ENCODE measurements at places on chromosomes 3 and 15.

DNA sequence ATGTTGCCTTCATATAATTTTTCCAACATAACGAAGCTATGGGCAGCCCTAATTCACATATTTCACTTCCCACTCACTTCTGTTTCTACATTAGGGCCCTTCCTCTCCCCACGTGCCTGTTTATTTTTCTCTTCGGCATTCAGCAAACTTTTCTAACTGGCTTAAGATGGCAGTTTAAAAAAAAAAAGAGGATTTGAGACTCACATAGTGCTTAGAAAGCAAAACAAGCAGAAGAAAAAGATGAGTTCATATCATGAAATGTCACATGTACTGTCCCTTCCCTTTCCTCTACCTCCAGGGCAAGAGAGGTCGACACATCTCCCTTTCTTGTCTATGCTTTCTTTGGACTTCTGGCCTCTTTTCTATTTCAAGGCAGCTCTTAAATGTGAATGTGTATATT lies 30.6 kb downstream of the SLC49A4 start:
- no peak for DNase-seq

DNA sequence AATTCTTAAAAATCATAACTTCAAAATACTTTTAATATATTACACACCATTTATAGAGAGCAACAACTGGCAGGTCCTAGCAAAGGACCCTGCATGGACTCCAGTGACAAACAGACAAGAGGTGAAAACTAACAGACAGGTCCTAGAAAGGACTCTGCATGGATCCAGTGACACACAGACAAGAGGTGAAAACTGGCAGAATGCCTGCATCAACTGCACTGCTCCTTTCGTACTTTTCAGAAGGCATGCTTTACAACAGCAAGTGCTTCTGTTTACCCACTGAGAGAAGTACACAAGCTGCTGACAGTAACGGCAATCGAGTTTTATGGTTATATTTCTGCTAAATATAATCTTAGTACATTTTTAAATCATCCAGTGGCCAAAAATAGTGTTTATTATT lies 24.3 kb upstream of the GP5 start:
- DNase-seq, result no peak

DNA sequence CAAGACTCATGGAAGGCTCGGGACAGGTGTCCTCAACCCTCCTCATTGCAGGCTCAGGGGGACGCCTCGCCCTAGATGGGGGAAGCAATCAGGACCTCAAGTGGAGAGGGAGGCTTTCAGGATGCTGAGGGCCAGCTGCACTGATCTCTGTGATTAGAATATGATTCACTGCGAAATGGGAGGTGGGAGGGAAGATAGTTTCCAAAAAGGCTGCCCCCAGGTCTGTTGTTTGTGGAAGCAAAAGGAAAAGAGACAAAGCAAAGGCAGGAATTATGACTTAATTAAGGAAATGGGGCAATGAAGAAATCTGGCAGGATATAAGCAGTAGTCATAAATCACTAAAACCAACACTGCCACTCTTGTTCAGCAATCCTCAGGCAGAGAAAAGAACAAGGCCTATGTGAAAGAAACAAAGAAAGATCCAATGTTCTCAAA lies 85.6 kb upstream of the ABHD17C start:
- DNase-seq, result no peak

DNA sequence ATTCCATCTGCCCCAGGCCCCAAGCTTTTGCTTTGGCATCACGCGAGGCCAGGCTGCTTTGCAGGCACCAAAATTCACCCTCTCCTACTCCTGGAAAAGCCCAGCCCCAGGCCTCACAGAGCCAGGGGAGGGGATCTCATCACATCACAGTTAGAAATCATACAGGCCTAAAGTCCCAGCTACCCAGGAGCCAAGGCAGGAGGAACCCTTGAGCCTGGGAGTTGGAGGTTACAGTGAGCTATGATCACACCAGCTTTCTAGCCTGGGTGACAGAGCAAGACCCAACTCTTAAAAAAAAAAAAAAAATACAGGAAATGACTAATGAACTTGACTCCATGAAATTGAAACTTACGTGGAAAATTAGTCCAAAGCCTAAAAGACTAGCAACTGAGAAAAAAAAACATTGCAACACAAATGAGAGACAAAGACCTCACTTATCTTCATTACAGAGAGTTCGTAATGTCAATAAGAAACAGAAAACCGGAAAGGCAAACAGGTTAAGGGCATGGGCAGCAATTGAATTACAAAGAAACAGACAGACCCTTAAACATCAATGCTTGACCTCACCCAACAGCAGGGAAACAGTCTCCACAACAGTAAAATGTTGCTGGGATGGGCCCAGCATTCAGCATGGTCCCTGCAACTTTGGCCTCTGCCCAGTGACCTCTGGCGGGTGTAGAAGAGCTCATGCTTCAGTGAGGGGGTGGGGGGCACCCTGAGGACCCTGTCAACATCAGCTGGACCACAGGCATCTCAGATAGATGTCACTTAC lies 151.5 kb downstream of the LRRK1 start:
- no peak for DNase-seq

GRCh38 chr15:35305946-35306345 lies 220.9 kb upstream of the NANOGP8 start:
- no peak for DNase-seq

DNA sequence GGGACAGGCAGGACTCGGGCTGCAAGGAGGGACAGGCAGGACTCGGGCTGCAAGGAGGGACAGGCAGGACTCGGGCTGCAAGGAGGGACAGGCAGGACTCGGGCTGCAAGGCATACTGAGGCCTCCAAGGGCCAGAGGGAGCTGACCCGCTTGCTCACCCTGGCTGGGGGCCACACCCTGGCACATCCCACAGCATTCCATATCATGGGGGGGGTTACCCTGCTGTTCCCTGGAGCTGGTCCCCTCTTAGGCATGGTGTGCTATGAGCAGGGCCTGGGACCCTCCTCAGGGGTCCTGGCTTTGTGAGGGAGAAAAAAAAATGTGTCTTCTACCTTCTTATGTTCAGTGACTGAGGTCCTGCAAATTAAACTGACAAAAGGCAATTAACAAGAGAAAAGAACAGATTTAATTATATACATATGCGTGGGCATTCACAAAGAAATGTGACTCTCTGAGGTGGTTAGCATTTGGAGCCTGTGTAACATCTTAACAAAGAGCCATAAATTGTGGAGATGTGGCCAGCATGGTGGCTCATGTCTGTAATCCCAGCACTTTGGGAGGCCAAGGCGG lies 97.6 kb upstream of the ALDH1A3 start:
- no peak for DNase-seq

DNA sequence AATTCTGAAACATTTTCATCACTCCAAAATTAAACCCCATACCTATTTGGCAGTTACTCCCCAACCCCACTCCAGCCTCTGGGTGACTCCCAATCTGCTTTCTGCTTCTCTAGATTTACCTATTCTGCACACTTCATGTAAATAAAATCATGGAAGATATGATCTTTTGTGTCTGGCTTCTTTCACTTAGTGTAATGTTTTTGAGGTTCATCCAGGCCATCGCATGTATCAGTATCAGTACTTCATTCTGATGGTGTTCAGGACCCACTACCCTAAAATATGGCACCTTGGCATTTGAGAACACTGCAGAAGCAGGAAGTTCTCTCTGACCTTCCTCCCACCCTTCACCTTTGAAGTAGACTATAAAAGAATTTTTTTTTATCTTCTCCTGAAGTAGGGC lies 78.7 kb upstream of the SLC25A26 start:
- no peak for DNase-seq
